BJ (cell line): ENCODE measurements at places on chromosomes 5 and 9.
A peak's percentile ranks its signal among the peaks of the same experiment; 100 is the strongest.

DNA sequence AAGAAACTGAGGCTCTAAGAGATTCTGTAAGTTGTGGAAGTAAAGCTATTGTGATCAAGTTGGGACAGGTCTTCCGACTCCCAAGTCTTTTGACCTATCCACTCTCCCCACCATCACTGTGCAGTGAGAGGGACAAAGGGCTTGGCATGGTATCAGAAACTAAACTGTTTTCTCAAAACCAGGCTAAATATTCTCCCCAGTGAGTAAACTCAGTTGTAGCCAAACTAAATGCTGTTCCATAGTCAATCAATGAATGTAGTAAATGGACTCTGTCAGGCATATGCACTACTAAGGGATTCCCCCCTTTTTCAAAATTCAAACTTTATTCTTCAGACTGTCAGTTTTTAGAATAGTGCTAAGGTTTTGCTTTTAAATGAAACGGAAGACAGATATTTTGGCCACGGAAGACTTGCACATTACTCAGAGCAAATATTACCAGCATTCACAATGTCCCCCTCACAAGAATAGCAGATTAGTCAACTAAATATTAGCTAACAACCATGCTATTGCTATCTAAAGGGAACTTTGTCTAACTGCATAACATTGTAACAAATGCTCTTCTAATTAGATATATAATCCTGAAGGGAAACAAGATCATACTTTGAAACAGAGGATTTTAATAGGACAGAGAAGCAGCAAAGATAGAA, 7.1 kb downstream of the PRKAA1 start:
- no peak for DNase-seq

- DNase-seq = no peak
Observed at GRCh38 chr9:90423661-90424193, 218.9 kb downstream of the DIRAS2 start.

DNA sequence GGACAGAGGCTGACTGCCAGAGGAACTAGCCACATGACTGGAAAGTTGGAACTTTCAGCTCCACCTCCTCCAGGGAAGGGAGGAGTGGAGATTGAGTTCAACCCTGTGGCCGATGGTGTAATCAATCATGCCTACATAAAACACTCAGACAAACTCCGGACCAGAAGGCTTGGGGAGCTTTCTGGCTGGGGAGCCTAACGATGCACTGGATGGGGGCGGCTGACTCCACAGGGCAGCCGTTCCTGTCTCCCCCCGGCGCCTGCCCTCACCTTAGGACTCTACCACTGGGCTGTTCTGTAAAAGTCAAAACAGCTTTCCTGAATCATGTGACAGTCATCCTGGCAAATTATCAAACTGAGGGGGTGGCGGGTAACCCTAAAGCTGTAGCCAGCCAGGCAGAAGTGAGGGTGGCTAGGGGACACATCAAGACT, 58.0 kb downstream of the GOLM1 start:
- DNase-seq = no peak

DNA sequence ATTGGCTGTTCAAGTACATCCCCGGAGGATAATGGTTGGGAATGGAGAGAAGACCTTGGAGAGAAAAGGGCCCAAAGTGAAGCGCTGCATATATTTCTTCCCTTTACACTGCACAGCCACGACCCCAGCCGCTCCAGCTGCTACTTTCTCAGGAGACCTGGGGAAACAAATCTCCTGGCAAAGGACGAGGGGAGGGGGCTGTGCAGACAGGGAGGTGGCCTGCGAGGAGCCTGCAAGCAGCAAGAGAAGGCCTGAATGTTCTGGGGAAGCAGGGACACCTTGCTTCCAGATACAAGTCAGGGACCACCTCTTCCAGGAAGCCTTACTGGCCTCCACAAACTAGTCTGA, 739 bp upstream of the PDLIM4 start:
- DNase-seq = no peak

- no peak for DNase-seq
Observed at GRCh38 chr5:143156572-143156971, 246.9 kb downstream of the NR3C1 start.

DNA sequence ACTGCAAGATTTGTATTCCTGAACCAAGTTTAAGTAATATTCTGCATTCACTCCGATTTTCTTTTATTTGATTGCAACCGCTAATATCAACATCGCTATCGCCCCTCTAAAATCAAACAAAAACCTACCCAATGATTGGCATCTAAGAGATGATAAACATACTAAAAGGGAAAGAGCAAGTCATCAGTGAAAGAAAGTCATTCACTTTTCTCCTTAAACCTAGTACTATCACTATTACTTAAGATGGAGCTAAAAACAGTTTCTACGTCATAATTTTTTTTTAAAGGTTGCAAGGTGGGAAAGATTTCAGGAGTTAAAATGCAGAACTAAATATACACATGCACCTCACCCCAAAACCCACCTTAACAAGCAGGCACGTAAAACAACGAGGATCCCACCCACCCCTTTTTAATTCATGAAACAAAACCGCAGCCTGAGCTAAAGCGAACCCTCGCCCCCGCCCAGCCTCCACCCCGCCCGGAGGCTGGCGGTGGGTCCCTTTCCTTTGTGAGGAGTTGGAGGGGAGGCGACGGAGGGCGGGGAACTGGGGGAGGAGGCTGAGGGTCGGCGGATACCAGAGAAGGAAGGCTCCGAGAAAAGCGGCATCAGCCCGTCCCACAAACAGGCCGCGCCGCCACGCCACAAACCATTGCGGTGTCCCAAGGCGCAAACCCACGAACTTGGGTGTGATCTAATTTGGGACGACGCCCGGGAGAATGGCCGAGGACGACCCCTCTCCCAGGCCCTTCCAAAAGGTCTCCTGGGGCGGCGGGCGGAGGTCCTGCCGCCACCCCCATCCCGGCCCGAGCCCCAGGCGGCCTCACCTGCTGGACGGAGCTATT, 861 bp downstream of the UBQLN1 start:
- no peak for DNase-seq

DNA sequence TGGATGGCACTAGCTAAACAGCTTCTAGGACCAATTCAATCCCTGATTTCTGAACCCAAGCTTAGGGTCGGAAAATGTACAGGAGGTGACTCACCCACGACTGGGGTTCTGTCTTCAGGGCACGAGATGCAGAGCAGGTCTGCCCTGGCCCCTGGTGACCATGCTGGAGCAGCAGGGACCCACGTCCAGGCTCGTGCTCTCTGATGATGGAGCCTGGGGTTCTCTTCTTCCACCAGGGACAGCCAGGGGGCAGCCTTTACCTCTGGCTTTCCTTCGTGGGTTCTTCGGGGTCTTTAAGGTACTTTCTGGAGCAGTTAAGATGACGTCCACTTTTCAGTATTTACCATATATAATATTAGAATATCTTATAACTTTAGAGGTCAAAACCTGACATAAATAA, 2.1 kb downstream of the CFAP77 start:
- no peak for DNase-seq

DNA sequence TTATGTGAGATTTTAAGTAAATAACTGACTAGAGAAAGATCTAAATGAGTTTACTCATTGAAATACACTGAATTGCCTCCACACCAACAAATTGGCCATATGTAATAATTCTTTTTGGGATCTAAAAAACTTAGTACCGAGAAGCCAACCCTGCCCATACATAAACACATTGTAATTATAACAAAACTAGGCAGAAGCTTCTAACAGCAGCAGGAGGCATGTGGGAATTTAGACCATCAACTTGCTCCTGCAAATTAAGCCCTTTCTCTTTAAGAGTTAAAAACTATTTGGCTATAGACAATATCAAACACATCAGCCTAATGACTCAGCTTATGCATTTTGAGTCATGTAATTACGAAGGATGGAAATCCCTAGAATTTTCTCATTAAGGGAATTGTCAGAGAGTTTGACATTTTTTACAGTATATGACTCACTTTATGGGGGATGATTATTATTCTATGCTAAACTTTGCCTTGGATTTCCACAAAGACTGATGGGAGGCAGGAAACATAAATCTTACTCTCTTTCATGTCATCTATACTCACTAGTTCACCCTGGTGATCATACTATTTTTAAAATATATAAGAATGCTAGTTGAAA, 1.0 kb downstream of the IL7R start:
- peak; percentile 73 for DNase-seq

DNA sequence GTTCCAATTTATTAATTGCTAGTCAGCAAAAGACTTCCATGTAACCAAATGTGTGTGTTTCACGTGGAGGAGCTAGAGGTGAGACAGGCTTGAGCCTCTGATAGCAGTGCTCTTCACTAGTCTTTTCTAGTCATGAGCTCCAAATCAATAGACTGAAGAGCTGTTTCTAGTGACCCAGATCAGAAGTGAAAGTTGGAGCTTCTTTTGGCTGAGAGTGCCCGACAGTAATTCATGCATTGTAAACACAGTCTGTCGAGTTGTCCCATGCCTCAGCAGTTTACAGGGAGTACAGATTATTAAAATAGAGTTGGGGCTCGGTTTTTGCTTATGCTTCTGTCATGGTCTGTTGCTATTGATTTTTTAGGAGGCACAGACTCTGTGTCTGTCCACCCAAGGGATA, 793.1 kb downstream of the DTWD2 start:
- DNase-seq = no peak

DNA sequence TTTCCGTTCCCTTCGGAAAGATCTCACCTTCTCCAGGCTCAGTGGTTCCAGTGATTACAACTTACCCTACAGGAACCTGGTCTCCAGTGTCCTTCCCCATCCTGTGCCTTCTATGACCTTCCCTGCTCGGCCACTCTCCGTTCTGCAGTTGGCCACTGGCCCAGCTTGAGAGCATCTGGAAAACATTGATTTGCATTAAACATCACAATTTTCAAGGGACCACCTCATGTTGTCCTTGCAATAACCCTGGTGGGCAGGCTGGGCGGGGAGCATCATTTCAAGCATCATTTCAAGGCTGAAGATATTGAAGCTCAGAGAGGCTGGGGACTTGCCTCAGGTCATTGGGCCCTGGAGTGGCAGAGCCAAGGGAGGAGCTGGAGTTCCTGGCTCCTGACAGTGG, 177.4 kb downstream of the SEC61B start:
- no peak for DNase-seq

- DNase-seq = no peak
Observed at GRCh38 chr5:142767911-142768310, 2.3 kb upstream of the ARHGAP26 start.

GRCh38 chr9:128787659-128788058, 606 bp downstream of the TBC1D13 start:
- no peak for DNase-seq

- DNase-seq = no peak
Observed at GRCh38 chr5:64836190-64836755, 67.5 kb downstream of the CWC27 start.

DNA sequence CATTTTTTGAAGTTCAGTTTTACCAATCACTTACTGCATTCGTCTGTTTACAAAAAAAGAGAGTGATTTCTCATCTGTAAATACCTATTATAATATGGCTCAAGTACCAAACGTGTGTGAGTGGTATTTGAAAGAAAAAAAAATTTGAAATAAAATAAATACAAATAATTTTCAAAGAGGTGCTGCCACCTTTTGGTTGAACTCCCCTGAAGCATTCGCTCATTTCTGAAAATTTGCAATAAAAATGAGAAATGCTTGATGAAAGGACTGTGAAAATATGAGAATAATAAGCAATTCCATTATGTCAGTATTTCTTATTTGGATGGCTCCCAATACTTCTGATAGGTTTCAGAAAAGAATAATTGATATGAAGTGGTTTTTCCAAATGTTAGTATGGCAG, 409.9 kb downstream of the CTNND2 start:
- DNase-seq = no peak

- no peak for DNase-seq
Observed at GRCh38 chr9:68998812-68999211, 15.1 kb downstream of the PRKACG start.

- DNase-seq = no peak
Observed at GRCh38 chr5:124279146-124279876, 467.1 kb downstream of the ZNF608 start.

DNA sequence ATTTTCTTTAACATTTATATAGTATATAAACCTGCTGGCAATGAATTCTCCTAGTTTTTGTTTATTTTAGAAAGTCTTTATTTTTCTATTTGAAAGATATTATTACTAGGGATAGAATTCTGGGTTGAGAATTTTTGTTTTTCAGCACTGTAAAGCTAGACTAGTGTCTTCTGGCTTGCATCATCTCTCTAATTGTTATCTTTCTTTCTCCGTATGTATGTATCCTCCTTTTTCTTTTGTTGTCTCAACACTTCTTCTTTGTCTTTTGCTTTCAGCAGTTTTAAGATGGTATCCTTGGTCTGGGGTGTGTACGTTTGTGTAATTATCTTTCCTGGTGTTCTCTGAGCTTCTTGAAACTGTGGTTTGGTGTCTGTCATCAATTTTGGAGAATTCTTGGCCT, 48.8 kb downstream of the FBXO4 start:
- no peak for DNase-seq

- DNase-seq = no peak
Observed at GRCh38 chr9:135486267-135487065, 6.9 kb downstream of the PPP1R26 start.

GRCh38 chr9:672851-673250, 168.6 kb upstream of the DMRT1 start:
- DNase-seq = no peak

- DNase-seq = no peak
Observed at GRCh38 chr9:113299800-113300292, 3.3 kb downstream of the RNF183 start.

DNA sequence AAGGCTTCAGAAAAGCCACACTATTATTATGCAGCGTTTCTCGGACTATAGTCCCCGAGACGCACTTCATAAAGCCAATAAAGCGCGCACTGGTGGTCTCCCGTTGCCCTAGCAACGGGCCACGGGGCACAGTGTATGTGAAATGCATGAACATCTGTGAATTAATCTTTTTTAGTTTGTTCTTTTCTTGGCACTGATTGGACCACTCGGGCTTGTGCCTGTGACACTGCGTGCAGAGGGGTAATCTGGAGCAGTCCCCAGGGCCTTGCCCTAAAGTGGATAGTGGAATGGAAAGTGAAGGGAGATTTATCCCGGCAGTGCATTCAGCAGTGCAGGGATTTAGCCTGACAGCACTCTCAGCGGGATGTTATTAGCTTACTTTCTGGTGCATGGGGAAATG, 92.1 kb downstream of the TLE4 start:
- no peak for DNase-seq

- DNase-seq = no peak
Observed at GRCh38 chr5:53792338-53792737, 231.9 kb downstream of the NDUFS4 start.
